Stimulated activated CD8-positive, alpha-beta memory T cell treated with anti-CD3 and anti-CD28 coated beads, Interleukin-4, amount 100 ng/mL, for 48 hours (primary cell): ENCODE measurements at places on chromosomes 1 and 21.
A peak's percentile ranks its signal among the peaks of the same experiment; 100 is the strongest.

DNA sequence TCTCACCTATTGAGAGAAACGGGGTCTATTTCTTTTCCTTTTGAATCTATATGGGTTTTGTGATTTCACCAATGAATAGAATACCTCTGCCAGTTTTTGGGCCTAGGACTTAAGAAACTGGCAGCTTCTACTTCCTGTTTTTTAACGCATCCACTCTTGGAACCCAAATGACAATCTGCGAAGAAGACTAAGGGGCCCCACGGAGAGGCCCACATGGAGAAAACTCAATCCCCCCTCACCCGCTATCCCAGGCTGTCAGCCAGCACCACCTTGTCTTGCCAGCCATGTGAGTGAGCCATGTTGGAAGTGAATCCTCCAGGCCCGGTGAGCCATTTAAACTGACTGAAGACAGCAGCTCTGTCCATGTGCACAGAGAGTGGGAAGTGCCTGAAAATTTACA is 3.6 kb upstream of the HENMT1 start:
- DNase-seq: no peak

DNA sequence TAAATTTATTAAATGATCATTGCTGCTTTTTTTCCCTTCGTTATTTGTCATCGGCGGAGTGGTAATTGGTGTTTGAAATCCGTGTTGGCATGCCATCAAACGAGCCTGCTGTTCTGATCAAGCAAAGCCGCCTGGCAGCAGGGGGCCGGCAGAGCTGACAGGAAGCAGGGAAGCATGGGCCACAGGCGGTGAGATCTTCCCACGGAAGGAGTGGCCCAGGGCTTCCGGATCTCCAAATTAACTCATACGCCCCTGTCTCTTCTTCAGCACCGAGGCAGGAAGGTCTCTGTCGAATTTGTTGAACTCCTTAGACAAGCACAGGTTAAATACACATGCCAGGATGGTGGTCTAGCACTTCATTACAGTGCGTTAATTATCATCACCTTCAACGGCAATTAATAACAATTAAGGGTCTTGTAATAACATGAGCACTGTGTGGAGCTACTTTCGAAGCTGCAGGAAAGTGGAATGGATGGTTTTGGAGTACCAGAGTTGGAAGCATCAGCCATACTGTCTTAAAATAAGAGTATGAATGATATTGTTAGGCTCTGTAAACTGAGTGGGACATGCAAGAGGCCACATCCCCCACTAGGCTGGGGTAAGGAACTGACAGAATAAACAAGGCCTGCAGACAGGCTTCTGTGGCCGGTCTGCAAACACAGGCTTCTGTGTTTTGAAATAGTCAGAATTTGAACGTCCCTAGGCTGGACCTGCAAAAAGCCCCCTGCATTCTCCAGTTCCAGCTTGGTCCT is 199.4 kb upstream of the DAB1 start:
- DNase-seq: no peak

DNA sequence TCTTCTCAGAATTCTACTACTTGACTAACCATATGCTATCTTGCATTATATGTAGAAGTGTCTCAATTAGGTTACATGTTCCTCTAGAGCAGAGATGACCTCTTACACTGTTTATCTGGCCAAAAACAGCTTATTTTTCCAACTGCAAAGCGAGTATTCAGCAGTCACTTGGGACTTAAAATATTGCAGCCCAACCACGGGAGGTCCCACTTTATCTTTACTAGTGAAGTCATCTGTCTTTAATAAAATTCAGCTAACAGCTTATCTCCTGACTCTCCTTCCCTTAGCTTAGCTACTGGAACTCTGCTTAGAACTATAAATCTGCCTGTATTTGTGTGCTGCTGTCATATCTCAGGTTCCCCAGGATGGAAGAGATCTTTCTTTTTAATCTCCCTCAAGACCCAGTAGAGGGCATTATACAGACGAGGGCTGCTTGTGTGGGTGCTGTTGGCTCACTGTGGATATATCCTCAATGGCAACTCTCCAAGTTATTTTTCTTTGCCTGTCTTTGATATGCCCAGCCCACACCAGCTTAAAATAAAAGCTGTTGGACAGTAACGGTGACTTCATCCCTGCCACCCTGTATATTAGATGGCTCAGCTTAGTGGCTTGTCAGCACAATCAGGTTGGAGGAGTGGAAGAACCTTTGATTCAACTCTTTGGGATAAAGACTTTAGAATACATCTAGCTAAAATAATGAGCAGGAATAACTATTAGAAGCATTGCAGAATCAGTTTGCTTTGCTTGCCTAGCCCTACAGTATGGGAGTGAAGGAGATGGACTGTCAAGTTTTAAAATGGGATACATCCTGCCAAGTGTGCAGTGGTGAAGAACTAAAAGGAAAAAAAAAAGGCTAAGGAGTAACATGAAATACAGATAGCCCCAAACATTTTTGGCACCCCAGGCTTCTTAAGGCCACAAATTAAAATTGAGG is 9.6 kb downstream of the ENSA start:
- no peak for DNase-seq

- no peak for DNase-seq
Measured at GRCh38 chr1:103561643-103562395, 9.6 kb upstream of the AMY2B start.

DNA sequence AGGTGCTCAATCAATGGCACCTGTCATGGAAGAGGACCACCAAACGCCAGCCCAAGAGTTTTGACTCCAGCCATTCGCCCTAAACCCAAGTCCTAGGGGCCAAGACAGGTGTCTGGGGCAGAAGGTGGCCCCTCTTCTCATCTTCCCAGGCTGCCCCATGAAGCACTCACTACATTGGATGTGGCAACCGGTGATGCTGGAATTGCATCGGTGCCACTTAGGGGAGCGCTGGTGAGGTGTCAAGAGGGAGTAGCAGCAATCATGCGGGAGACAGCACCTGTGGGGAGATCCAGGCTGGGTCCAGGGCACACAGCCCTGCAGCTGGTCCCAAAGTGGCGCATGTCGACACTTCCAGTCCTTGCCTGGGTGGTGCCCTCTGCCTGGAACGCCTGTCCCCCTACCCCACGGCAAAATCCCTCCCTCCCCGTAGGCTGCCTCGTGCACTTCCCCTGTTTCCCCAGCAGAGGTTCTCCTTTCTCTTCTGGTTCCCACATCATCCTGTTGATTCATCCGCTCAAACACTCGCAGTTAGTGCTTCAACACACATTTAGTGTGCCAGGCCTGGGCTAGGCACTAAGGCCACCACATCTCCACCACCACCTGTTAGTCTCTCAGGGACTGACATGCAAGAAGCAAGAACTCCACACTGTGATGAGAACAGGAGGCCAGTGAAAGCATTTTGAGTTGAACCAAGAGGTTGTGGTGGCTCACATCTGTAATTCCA is 18.5 kb downstream of the PLA2G2D start:
- DNase-seq: peak; percentile 46
